ENCODE measurements at places on chromosomes 13 and 19.

DNA sequence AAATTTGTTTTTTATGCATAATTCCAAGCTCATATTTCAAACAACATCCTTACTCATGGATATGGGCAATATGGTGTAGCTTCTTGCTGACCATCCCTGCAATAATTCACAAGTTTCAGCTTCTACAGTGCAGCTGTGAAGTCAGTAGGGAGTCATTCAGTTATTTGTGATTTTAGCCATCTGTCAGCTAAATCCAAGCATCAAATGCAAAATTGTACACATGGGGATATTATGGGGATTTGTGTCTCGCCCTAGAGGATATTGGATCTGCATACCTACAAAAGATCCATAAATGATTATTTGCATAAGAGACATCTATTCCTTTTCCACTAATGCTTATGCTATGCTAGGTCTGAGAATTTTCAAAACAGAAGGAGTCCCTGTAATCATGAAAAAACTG, 217.9 kb upstream of the SLITRK5 start:
- H3K4me1 ChIP-seq, result no peaks in the 10 kb centered on the region
- H3K27ac ChIP-seq, result no peak overlapping the region
- no peaks in the 10 kb centered on the region for H3K27me3 ChIP-seq
- no peaks in the 10 kb centered on the region for H3K36me3 ChIP-seq
- no peak overlapping the region for H3K4me3 ChIP-seq

DNA sequence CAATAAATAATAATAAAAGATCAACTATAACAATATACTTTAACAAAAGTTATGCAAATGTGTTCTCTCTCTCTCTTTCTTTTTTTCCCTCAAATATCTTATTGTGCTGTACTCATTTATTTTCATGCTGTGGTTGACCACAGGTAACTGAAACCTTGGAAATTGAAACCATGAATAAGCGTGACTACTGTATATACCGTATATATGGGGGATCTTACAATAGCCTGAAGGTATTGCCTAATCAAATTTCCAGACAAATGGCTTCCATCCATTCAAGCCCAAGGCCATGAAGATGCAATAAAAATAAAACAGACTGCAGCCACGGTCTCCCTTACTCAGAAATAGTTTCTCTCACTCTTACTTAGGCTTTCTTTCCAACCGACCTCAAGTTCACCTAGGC, 98.3 kb downstream of the SLITRK6 start:
- no peaks in the 10 kb centered on the region for H3K36me3 ChIP-seq
- H3K27me3 ChIP-seq, result no peaks in the 10 kb centered on the region
- no peaks in the 10 kb centered on the region for H3K4me1 ChIP-seq
- no peak for DNase-seq

- peaks cover 27% of the 10 kb centered on the region for H3K4me1 ChIP-seq
- no peak overlapping the region for H3K4me3 ChIP-seq
- H3K36me3 ChIP-seq, result peaks cover 39% of the 10 kb centered on the region
- H3K27me3 ChIP-seq, result no peaks in the 10 kb centered on the region
- no peak for DNase-seq
- H3K27ac ChIP-seq, result no peak overlapping the region
Observed at GRCh38 chr19:33461256-33462111, 60.1 kb downstream of the PEPD start.

- peak overlapping the region; percentile 63 for H3K4me3 ChIP-seq
- H3K27ac ChIP-seq, result peak overlapping the region; percentile 99
- H3K4me1 ChIP-seq, result peaks cover 41% of the 10 kb centered on the region
- H3K36me3 ChIP-seq, result peaks cover 7% of the 10 kb centered on the region
Observed at GRCh38 chr19:34173193-34173956, 1.1 kb downstream of the LSM14A start.

- H3K4me3 ChIP-seq, result no peak overlapping the region
- peaks cover 7% of the 10 kb centered on the region for H3K4me1 ChIP-seq
- no peak overlapping the region for H3K27ac ChIP-seq
- peaks cover 16% of the 10 kb centered on the region for H3K27me3 ChIP-seq
- no peaks in the 10 kb centered on the region for H3K36me3 ChIP-seq
- no peak for DNase-seq
Observed at GRCh38 chr13:27371932-27372331, 52.5 kb upstream of the GTF3A start.

GRCh38 chr13:99103536-99103935, 97.1 kb upstream of the UBAC2 start:
- no peak overlapping the region for H3K4me3 ChIP-seq
- H3K4me1 ChIP-seq, result no peaks in the 10 kb centered on the region
- no peaks in the 10 kb centered on the region for H3K27me3 ChIP-seq
- no peaks in the 10 kb centered on the region for H3K36me3 ChIP-seq

GRCh38 chr13:92900446-92900845, 326.2 kb upstream of the GPC6 start:
- H3K27me3 ChIP-seq, result no peaks in the 10 kb centered on the region
- no peaks in the 10 kb centered on the region for H3K4me1 ChIP-seq
- H3K36me3 ChIP-seq, result no peaks in the 10 kb centered on the region
- H3K27ac ChIP-seq, result no peak overlapping the region

DNA sequence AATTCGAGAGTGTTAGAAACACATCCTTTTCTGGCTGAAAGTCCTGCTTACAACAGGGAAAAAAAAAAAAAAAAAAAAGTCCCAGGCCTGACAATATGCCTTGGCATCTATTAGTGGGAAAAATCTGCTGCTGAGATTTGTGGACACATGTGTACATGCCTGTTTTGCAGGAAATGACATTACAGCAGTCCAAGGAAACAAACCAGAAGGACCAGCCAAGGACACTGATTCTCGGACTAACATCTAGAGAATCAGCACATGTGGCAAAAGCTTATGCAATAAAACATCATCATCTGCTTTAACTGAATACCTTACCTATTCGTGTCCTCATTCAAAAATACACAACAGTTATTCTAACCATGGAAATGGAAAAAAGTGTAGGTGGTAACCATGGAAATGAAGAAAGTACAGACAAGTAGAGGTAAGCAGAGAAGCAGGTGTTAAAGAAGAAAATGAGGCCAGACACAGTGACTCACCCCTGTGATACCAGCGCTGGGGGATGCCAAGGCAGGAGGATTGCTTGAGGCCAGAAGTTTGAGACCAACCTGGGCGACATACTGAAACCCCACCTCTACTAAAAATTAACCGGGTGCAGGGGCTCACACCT, 9.4 kb upstream of the DPY19L3 start:
- no peaks in the 10 kb centered on the region for H3K36me3 ChIP-seq
- H3K27ac ChIP-seq, result no peak overlapping the region
- no peak overlapping the region for H3K4me3 ChIP-seq
- no peaks in the 10 kb centered on the region for H3K27me3 ChIP-seq
- DNase-seq, result no peak

- no peaks in the 10 kb centered on the region for H3K4me1 ChIP-seq
- DNase-seq, result peak; percentile 65
- no peak overlapping the region for H3K27ac ChIP-seq
Observed at GRCh38 chr13:59679254-59679653, 484.5 kb downstream of the DIAPH3 start.

GRCh38 chr19:36009220-36009619, 607 bp upstream of the SYNE4 start:
- no peak overlapping the region for H3K27ac ChIP-seq
- peak; percentile 72 for DNase-seq
- no peaks in the 10 kb centered on the region for H3K27me3 ChIP-seq
- peaks cover 29% of the 10 kb centered on the region for H3K4me1 ChIP-seq

GRCh38 chr13:77565635-77566034, 30.1 kb downstream of the SCEL start:
- H3K4me1 ChIP-seq, result no peaks in the 10 kb centered on the region
- no peaks in the 10 kb centered on the region for H3K36me3 ChIP-seq
- DNase-seq, result peak; percentile 36
- no peaks in the 10 kb centered on the region for H3K27me3 ChIP-seq
- H3K27ac ChIP-seq, result no peak overlapping the region

DNA sequence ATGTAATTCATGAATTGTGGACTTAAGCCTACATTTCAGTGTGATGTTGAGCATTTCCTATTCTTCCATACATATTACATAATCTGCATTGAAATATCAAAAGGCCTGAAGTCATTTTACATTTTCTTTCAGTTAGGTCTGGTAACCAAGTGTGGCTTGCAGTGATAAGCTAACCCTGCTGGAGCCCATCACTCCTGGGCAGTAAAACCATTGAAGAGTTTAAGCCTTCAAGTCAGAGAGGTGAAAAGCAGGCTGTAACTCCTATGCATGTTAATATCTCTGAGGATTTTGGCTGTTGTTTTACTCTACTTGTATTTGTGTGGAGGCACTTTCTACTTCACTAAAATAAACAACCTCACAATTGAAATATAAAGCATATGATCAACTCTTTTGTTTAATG, 248.8 kb downstream of the SLITRK5 start:
- no peak for DNase-seq
- no peaks in the 10 kb centered on the region for H3K27me3 ChIP-seq
- H3K27ac ChIP-seq, result no peak overlapping the region
- H3K4me3 ChIP-seq, result no peak overlapping the region
